Right ventricle myocardium superior (tissue), 1 donor: ENCODE measurements at places on chromosomes 5 and 9. TPM values are rescaled to one million over a fixed set of nuclear protein-coding genes. Genes with fewer than 3 reads are reported as not detected.

DNA sequence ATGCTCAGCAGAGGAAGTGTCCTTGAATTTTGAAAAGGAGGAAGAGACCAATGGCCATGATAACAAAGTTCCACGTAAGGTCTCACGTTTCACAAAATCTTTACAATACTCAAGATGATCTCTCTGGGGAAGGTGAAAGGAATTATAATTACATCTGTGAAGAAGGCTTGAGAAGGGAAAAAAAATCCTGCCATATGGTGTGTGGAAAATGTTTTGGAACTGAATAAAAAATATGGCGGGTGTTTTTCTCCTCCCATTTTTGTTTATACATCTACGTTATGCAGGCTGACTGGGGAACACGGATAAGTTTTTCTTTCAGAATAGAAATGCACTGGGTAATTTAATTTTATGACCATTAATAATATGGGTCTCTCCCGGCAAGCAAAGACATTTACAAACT is 425.6 kb upstream of the BRINP1 start:
- DNase-seq: no peak

RBM18 gene
- total RNA-seq: 37.3 TPM

DNA sequence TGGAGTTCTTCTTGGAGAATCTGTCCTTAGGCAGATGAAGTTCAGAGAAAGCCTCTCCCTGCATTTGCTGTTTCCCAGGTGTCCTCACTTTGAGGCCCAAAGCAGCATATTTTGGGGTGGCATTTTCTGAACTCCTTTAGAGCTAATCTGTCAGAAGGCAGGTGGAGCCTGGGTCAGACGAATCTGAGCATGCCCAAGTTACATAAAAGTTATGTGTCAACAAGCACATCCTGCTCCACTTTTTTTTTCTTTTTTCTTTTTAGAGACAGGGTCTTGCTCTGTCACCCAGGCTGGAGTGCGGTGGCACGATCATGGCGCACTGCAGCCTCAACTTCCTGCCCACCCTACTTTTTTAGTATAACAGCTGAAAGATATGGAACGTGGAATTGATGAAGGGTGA is 41.3 kb upstream of the HSPA9 start:
- no peak for DNase-seq

RAD1 gene
- 21.5 TPM for total RNA-seq

GRCh38 chr5:3122985-3123762 is 371.7 kb upstream of the IRX2 start:
- no peak for DNase-seq

MYOZ3 gene
- total RNA-seq: 4.0 TPM
